ENCODE measurements at places on chromosomes 4 and X.
A peak's percentile ranks its signal among the peaks of the same experiment; 100 is the strongest.

- DNase-seq: peak; percentile 8
These were observed 38.0 kb upstream of the IL21 start for GRCh38 chr4:122658818-122659295.

DNA sequence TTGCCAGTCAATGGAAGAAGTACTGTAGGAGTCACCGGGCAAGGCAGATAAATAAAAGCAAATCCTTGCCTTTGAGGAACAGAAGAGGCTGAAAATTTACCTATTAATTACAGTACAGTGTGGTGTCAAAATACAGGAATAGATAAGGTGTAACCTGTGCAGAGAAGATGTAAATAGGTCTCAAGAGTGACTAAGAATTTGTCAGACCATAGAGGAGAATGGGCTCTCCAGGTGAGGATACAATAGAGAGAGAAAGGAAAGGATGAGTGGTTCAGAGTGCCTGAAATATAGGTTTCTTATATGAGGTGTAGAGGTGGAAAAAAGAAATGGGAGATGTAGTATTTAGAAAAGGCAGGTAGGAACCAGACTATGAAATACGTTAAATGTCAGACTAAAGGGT lies 801 bp upstream of the ZC4H2 start:
- no peak for DNase-seq

GRCh38 chr4:7212921-7213320 lies 20.6 kb downstream of the SORCS2 start:
- no peak for DNase-seq

DNA sequence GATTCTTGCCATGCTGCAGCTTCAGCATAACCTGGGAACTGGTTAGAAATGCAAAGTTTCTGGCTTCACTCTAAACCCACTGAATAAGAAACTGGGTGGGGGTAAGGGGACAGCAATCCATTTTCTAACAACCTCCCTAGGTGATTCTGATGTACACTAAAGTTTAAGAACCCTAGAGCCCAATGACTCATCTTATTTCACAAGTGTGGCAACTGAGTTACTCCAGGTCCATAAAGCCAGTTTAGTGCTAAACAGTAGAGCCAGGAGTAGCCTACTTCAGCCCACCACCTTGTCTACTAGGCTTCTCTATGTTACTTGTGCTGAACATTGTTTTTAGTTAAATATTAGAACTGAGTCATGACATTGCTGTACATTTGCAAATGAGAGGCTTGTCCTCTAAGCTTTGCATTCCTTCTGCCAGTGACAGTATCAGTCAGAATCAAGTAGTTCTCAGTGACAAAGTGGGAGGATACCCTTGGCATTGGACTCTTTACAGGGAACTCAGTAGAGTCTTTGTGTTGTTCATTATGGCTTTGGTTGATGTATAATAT lies 518.0 kb downstream of the RPA4 start:
- DNase-seq: no peak

- no peak for DNase-seq
These were observed 76.7 kb upstream of the HS3ST1 start for GRCh38 chr4:11505221-11505971.

- DNase-seq: no peak
These were observed 68.5 kb downstream of the SPINK2 start for GRCh38 chr4:56752985-56753384.

DNA sequence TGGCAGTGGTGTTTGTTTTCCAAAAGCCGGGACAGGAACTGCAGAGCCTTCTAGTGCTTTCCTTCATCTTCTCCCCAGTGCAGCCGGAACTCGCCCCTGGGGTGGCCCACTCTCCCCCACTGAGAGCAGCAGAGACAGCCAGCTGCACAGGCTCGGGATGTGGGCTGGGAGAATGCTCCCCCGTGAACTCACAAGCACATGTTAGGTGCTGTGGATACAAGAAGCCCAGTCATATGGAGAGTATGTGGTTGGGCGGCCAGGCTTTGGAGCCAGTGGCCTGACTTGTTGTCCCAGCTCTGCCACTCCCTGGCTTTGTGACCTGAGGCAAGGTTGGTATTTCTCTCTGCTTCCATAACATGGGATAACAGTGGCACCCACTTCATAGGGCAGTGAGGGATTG lies 9.4 kb upstream of the KIAA0232 start:
- no peak for DNase-seq

- DNase-seq: no peak
These were observed 6.4 kb downstream of the PPEF2 start for GRCh38 chr4:75895744-75896314.

DNA sequence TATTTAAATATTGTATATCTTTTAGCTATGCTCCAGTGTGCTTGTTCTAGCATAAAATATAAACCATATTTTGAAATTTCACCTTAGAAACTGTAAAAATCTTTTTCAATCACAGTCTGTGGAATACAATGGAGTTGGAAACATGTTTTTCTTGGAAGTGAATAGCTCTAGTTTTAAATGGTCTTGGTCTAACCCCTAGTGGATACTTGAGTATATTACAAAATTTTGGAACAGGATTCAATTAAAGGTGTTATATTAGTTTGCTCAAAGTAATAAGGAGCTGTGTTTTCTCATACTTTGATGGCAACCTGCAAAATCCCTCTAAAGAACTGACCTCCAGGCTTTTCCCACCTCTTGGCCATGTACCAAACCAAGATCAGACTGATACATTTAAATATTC lies 48.2 kb downstream of the STK26 start:
- no peak for DNase-seq

DNA sequence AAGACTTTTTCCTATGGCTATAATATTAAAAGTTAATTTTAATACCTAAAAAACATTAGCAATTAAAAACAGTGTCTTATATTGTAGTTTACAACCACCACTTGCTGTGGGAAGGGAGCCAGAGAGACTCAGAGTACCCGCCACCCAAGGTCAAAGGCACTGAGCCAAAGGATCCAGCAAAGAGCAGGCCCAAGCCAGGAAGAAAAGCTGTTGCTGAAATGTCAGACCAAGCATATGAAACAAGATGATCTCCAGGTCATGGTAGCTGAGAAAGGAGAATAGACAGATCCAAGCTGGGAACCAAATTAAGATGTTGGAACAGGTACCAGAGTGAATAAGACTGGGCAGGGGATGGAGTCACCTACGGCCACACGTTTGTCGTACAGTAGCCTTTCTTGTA lies 18.8 kb upstream of the ATOH1 start:
- DNase-seq: no peak

DNA sequence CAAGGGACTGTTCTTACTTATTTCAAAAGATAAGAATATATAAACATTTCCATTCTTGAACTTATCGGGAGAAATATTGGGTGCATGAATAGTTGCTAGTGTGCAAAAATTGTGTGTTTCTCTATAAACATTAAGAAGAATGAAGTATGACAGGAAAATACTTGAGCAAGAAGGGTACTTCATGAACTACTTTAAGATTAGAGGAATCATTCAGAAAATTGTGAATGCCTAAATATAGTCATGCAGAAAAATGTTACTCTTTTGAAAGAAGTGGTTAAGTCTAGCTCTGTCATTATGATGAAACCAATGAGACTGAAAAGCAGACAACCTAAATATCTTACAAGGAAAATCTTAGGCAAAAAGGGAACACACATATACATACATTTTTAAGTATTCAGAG lies 207.8 kb upstream of the PCDH18 start:
- DNase-seq: no peak

DNA sequence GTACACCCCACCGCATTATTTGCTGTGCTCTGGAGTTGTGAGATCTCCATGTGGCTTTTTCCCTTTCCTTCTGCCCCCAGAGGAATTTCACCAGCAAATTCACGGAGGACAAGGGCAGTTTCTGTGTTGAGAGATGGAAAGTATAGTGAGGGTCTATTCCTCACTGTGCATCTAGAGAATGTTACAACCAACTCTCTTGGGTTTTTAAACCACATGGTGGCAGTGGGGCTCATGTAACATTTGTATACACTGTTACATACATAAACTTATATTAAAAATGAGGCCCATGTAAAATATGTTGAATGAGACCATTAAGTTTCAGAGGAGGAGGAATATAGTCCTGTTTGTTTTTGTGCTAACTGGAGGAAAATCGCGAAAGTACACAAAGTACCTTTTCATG lies 909 bp upstream of the PRKG2 start:
- DNase-seq: no peak

- no peak for DNase-seq
These were observed 17.2 kb downstream of the ANXA3 start for GRCh38 chr4:78568640-78569305.

DNA sequence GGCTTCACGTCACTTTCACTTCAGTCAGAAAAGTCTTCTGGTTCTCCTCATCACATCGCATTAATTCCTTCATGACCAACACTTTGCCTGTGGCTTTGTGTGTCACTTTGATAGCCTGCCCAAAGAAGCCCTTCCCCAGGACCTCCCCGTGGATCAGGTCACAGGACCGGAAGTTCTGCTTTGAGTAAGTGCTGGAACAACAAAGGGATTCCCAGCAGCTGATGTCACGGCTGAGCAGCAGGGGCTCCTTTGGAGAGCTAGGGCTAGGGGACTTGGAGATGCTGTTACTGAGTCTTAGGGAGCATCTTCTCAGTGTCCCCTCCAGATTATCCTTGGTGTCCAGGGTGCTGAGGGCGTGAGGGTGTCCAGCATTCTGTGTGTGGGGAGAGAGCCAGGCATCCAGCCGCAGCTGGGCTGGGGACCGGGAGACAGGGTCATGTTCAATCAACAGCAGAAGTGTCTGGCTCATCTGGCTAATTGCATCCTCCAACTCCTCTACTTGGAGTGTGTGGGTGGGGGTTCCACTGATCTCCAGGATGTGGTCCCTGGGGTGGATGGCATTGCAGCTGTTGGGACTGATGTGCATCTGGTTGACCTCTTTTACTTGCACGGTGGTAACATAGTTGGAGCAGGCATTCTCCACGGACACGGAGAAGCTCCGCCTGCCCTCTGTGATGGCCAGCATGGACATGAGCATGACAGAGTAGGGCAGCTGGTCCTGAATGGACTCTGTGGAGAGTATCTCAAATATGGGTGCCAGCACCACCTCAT lies 39.2 kb upstream of the ARHGAP6 start:
- no peak for DNase-seq

- no peak for DNase-seq
These were observed 161.5 kb downstream of the SOX3 start for GRCh38 chrX:140343226-140343868.

DNA sequence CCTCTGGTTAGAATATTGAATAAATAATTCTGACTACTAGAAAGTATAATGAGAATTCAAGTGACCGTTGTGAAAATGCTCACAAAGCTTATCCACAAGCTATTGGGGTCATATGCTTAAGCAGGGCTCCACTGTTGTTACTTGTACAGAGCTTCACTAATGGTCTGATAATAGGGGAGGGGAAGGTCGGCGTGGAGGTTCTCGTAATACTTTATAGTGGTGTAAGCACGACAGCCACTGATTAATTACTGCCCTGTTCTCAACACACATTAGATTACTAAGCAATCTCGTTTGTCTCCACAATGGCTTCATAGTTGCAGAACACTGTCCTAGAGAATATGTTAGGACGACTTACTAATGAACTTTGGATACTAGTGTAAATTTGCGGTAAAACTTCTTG lies 11.6 kb downstream of the UNC5C start:
- DNase-seq: no peak

DNA sequence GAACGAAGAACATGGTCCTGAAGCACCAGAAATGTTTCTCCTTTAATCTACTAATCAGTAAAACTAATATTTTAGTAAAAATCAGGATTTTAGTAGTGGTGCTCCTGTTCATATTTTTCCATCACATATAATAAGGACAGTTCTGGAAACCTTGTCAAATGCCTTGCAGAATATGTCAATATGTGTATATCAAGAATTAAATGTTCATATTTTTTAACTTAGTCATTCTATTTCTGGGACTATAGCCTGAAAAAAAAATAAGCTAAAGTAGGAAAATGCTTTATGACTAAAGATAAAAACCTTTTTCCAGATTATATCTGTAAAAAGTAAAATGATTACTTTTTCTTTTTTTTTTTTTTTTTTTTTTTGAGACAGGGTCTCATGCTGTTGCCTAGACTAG lies 65.1 kb downstream of the MAB21L2 start:
- DNase-seq: no peak

GRCh38 chrX:130861462-130861861 lies 41.5 kb downstream of the ENOX2 start:
- DNase-seq: no peak

GRCh38 chrX:56968980-56969379 lies 26.4 kb downstream of the SPIN3 start:
- DNase-seq: no peak

DNA sequence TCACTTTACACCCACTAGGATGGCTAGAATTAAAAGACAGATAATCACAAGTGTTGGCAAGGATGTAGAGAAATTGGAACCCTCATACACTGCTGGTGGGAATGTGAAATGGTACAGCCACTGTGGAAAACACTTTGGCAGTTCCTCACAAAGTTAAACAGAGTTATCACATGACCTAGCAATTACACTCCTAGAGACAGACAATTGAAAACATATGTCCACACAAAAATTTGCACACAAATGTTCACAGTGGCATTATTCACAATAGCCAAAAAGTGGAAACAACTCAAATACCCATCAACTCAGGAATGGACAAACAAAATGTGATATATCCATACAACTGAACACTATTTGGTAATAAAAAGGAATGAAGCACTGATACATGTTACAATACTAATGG lies 5.7 kb downstream of the ZNF280C start:
- no peak for DNase-seq

GRCh38 chr4:121819216-121819965 lies 4.3 kb downstream of the CCNA2 start:
- no peak for DNase-seq

DNA sequence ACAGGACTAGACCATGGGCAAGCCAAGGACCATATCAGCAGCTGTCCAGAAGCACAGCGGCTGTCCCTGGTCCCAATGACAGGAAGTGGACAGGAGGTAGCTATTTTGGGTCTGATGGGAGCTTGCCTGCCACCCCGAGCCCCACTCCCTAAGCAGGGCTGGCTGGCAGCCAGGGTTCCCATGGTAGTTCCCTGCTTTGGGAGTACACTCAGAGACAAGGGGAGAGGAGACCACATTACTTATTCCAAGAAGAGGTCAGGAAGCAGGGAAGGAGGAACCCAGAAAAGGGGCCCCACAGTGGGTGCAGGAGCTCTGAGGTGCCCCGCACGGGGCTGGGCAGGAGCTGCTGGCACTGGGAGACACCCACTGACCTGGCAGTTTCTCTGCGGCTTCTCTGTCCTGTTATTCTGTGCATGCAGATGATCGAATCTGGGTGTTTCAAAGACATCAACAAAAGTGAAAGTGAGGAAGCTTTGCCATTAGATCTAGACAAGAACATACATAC lies 36.3 kb downstream of the HTT-AS start:
- DNase-seq: no peak

DNA sequence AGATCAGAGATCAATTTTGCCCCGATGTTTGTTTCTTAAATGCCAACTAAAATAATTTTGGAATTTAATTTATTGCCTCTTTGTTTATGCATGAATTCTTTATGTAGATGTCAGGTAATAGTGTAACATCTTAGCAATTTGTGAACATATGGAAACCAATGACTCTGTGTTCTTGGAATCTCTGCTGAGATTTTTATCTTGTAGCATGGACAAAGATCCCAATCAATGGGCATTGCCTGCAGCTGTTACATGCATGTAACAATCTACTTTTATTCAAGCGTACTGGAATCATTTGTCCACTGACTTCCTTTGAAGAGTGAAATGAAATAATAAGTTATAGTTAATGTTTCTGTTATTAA lies 61.6 kb upstream of the ARSJ start:
- no peak for DNase-seq

All from GM12891 (cell line).